Heart right ventricle (tissue), 16 donors: ENCODE measurements at places on chromosomes 16 and 17. TPM values are rescaled to one million over a fixed set of nuclear protein-coding genes. Genes with fewer than 3 reads are reported as not detected.

GRCh38 chr17:43840814-43841213 is 6.2 kb upstream of the CD300LG start:
- DNase-seq: no peak
- H3K36me3 ChIP-seq: no peaks in the 10 kb centered on the region
- H3K27me3 ChIP-seq: no peaks in the 10 kb centered on the region
- no peak overlapping the region for H3K4me3 ChIP-seq
- no peak overlapping the region for H3K27ac ChIP-seq

DNA sequence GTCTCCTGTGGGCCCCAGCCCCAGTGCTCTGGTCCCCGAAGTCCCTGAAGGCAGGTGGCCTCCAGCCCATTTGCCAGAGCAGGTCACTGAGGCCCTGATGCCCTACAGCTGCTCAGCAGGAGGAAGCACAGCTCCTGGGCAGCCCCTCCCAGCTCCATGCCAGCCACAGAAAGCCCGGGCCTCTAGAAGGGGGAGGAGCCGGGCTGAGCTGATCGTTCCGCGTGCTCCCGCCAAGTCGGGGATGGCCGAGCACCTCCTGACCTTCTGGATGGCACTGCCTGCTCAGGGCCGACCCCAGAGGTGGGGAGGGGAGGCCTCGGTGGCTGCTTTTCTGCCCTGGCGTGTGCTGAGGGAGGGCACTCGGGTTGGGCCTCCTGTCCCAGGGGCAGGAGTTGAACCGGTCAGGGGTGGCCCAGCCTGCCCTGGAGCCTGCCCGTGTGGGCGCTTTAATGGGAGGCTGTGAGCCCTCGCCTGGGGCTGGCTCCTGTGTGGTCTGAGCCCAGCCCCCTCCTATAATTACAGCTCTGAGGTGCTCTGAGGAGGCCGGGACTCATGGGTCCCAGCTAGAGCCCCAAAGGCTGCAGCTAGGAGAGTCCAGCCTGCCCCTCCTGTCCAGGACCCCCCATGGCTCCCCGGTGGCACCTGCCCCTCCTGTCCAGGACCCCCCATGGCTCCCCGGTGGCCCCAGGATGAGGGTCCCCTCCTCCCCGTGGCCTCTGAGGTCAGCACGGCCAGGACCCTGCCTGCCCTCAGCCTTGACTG is 29.7 kb downstream of the ZFPM1 start:
- no peaks in the 10 kb centered on the region for H3K36me3 ChIP-seq
- DNase-seq: no peak
- no peak overlapping the region for H3K4me3 ChIP-seq
- H3K27me3 ChIP-seq: no peaks in the 10 kb centered on the region

DNA sequence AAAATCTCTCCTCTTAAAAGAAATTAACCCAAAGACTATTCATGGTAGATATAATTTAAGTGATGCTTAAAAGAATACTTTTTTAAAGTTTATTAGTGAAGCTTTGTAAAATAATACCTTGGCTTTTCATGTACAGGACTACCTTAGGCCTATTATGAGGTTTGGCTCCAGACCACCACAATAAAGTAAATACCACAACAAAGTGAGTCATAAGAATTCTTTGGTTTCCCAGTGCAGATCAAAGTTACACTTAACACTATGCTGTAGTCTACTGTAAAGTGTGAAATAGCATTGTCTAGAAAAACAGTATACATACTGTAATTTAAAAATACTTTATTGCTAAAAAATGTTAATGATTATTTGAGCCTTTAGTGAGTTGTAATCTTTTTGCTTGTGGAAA is 31.7 kb downstream of the CLTC start:
- H3K4me3 ChIP-seq: no peak overlapping the region
- H3K4me1 ChIP-seq: peaks cover 9% of the 10 kb centered on the region
- peaks cover 61% of the 10 kb centered on the region for H3K36me3 ChIP-seq
- no peaks in the 10 kb centered on the region for H3K27me3 ChIP-seq
- H3K27ac ChIP-seq: no peak overlapping the region

GRCh38 chr16:6643080-6643686 is 689.5 kb upstream of the RBFOX1 start:
- no peaks in the 10 kb centered on the region for H3K36me3 ChIP-seq
- H3K27ac ChIP-seq: no peak overlapping the region
- no peaks in the 10 kb centered on the region for H3K4me1 ChIP-seq
- peaks cover 28% of the 10 kb centered on the region for H3K27me3 ChIP-seq
- H3K4me3 ChIP-seq: no peak overlapping the region
- no peak for DNase-seq

The MBTPS1 gene
- 55.9 TPM for total RNA-seq

DNA sequence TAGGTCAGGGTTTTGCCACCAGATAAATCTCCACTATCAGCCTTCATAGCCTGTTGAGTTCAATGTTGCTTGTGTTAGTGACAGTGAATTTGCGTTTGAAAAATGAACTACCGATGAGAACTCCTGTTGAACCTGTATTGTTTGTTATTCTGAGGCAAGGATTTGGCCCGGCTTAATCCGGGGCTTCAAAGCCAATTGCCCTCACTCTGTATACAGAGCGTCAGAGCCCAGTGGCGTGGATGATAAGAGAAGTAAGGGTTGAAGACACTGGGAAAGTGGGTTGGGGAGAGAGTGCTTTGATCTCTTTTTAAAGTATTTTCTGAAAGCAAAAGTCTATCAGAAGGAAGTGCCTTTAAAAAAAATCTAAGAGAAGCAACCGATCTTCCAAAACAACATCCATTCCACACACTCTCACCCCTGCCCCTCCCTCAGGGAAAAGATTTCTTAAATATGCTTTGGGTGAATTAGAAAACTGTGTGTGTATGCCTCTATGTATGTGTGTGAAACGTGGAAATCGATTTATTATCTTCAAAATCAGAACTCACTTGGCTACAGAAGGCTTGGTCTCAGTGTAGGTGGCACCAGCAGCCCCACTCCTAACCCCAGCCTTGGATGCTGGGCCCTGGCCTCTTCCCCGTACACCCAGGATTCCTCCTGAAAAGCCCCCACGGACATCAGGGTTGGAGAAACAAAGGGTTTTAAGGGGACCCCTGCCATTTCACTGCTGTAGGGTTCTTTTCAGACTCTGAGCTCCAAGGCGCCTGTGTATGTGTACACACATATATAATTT is 8.8 kb downstream of the TBX4 start:
- no peak overlapping the region for H3K27ac ChIP-seq
- H3K4me1 ChIP-seq: peaks cover 5% of the 10 kb centered on the region
- no peaks in the 10 kb centered on the region for H3K36me3 ChIP-seq
- no peak for DNase-seq

GRCh38 chr17:77364381-77364911 is 223.7 kb downstream of the SEC14L1 start:
- DNase-seq: no peak
- H3K4me3 ChIP-seq: no peak overlapping the region
- H3K4me1 ChIP-seq: peaks cover 53% of the 10 kb centered on the region
- H3K27me3 ChIP-seq: no peaks in the 10 kb centered on the region

- peak within 1 kb of the TSS; percentile 35 for H3K4me3 ChIP-seq
- H3K27ac ChIP-seq: peak within 1 kb of the TSS; percentile 67
- H3K36me3 ChIP-seq: no peaks in the 10 kb centered on the region
- peaks cover 27% of the 10 kb centered on the region for H3K4me1 ChIP-seq
- no peaks in the 10 kb centered on the region for H3K27me3 ChIP-seq
- DNase-seq: peak; percentile 91
These were observed at the start of gene NQO1 for GRCh38 chr16:69726313-69727060. Gene NQO1 (minus strand): TSS chr16:69726560. CDS start chr16:69726439, 121 bp downstream.

- H3K36me3 ChIP-seq: peaks cover 75% of the 10 kb centered on the region
- peaks cover 7% of the 10 kb centered on the region for H3K4me1 ChIP-seq
- peak overlapping the region; percentile 17 for H3K27ac ChIP-seq
- H3K4me3 ChIP-seq: no peak overlapping the region
These were observed 49.1 kb downstream of the STAT5A start for GRCh38 chr17:42337442-42337841.

- H3K27me3 ChIP-seq: no peaks in the 10 kb centered on the region
- H3K36me3 ChIP-seq: peaks cover 22% of the 10 kb centered on the region
- no peak for DNase-seq
- peak overlapping the region; percentile 78 for H3K27ac ChIP-seq
- peaks cover 29% of the 10 kb centered on the region for H3K4me1 ChIP-seq
These were observed 68.7 kb downstream of the HIC1 start for GRCh38 chr17:2123375-2124251.

The SLC35G6 gene
- total RNA-seq: not detected

DNA sequence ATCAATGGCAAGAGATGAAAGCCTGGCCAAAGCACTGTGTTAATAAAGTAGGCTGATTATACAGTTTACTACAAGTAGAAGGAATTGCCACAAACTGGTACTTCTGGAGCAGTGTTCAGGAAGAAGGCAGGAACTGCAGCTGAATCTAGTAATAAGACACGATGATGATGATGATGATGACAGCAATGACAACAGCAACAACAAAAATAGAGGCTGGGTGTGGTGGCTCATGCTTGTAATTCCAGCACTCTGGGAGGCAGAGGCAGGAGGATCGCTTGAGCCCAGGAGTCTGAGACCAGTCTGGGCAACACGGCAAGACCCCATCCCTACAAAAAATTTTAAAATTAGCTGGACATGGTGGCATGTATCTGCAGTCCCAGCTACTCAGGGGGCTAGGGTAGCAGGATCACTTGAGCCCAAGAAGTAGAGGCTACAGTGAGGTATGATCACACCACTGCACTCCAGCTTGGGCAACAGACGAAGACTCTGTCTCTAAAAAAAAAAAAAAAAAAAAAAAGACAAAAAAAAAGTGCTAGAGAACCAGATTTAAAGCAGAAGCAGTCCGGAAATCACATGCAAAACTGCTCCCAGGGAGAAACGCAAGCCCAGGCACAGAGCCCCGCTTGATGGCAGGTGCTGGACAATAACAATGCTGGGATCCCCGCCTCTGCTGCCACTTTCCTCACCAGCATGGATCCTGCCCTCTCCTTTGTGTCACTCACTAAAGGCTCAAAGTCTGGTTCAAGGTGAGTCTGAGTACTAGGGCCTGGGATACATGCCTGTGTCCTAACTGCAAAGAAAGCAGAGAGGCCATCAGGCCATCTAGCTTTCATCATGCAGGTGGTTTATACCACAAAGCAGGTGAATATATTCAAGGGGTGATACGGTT is 44.8 kb downstream of the CPPED1 start:
- H3K4me1 ChIP-seq: peaks cover 14% of the 10 kb centered on the region
- DNase-seq: no peak
- no peaks in the 10 kb centered on the region for H3K36me3 ChIP-seq
- no peak overlapping the region for H3K27ac ChIP-seq
- H3K27me3 ChIP-seq: no peaks in the 10 kb centered on the region

DNA sequence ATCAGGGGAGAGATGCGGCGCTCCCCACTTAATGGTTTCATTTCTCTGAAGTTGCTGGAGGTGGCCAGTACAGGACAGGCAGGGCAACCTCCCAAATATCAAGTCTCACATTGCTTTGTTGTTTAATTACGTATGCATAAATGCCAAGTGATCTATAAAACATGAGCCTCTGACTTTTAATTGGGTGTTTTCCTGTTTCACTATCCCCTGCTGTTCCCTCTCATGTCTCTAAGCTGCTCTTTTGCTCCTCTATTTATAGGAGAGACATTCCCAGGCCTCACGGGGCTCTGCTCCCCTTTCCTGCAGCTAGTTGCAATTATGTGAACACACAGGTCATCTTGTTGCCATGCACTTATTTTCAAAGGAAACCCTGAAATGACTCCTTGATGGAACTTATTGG is 1173.5 kb upstream of the GOT2 start:
- H3K36me3 ChIP-seq: no peaks in the 10 kb centered on the region
- DNase-seq: no peak
- H3K4me3 ChIP-seq: no peak overlapping the region
- H3K27ac ChIP-seq: no peak overlapping the region
- H3K27me3 ChIP-seq: no peaks in the 10 kb centered on the region

- no peak for DNase-seq
- H3K27ac ChIP-seq: no peak overlapping the region
- H3K4me1 ChIP-seq: peaks cover 26% of the 10 kb centered on the region
These were observed 23.2 kb upstream of the SPNS2 start for GRCh38 chr17:4475463-4475862.
